ENCODE measurements at places on chromosomes 2 and 18.

- DNase-seq: no peak
Observed at GRCh38 chr2:42567806-42568400, 529 bp upstream of the MTA3 start.

GRCh38 chr2:172047566-172048507 lies 37.5 kb upstream of the DLX1 start:
- DNase-seq: no peak

GRCh38 chr2:144463266-144463665 lies 56.7 kb downstream of the ZEB2 start:
- DNase-seq: no peak

DNA sequence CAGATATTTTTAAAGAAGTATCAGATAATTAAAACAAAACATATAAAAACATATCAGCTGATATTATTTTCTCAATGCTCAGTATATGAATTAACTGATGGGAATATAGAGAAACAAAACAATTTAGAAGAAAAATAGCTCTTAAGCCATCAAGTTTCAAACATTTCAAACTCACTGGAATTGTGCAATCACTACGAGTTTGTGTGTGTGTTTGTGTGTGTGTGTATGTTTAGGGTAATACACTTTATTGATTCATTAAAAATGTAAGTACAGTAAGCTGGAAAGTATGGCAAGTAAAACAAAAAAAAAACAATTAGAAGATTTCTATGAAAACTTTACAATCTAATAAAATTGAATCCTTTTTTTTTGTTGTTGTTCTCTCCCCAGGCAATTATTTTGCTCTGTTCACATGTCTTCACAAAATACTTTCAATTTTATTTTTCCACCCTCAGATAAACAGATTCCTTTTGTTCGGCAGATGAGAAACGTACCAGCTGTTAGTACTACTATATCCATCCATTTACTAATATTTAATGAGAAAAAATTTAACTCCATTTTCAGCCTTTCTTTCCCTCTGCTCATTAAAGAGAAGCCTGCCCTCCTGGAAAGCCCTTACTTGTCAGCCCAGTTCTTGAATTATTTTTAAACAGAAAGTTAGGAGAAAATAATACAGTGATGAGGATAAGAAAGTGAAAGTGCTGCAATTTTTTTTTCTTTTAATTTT lies 87.6 kb downstream of the SLC8A1 start:
- no peak for DNase-seq

DNA sequence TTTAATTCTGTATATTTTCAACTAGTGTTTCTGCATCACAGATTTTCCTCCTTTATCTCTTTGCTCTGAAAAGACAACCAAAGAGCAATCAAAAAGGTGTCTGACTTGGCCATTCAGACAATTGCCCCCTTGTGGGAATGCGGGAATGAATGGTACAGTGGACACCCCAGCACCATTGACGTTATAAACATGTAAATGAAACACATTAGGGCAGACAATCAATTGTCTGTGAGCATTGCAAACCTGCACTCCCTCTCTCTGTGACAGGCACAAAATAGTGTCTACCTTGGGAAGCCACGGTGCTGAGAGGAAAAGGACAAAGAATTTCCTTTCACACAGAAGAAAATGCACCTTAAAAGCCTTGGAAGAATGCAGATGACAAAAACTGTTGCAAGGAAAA lies 8.0 kb downstream of the ZEB2 start:
- no peak for DNase-seq

DNA sequence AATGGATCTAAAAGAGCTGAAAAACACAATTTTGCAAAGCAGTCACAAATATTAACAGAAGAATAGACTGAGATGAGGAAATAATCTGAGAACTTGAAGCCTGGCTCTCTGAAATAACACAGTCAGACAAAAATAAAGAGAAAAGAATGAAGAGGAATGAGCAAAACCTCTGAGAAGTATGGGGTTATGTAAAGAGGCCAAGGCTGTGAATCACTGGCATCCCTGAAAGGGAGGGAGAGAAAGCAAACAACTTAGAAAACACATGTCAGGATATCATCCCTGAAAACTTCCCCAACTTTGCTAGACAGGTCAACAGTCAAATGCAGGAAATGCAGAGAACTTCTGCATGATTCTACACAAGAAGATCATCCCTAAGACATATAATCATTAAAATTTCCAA lies 73.5 kb upstream of the LHCGR start:
- DNase-seq: no peak

GRCh38 chr2:222892321-222892720 lies 31.5 kb downstream of the ACSL3 start:
- no peak for DNase-seq

DNA sequence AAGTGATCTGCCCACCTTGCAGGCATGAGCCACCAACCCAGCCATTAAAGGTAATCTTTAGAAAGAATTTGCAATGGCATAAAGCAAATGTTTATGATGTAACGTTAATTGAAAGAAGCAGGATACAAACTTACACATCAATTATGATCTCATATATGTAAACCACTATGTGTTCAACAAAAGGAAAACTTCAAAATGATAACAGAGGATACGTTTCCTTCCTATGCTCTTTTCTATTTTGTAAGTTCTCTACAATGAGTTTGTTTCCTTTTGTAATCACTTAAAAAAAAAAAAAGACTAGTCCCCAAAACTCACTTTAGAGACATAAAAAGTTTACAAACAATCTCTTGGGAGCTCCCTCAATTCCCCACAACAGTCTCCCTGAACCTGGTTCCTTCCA lies 1.4 kb downstream of the C2orf81 start:
- no peak for DNase-seq

DNA sequence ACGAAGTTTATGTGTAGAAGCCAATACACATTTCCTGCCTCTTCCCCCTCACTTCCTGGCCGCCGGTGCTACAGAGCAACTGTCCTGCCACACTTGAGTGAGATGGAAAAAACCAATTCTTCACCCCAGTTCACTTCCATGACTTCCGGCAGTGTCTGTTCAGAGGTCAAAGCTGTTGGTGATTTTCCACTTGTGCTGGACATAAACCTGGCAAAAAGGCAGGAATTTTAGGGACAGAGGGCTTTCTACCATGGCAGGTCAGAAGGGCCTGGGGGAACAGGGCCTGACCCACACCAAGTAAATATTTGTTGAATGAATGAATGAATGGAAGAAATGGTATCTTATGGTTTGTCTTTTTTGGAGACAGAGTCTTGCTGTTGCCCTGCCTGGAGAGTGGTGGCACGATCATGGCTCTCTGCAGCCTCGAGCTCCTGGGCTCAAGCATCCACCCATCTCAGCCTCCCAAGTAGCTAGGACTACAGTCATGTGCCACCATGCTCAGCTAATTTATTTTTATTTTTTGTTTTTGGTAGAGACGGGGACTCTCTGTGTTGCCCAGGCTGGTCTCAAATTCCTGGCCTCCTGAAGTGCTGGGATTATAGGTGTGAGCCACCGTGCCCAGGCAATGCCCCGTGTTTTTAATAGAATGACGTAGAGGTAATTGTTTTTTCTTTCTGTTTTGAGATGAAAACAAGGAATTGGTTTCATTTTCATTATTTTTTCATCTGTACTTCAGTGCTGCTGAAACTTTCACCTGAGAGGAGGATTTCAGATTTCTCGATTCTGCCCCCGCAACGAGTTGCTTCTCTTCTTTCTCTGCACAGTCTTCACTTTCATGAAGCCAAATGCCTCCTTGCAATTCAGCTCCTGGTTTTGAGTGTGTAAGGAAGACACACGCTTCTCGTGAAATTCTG lies 48.0 kb upstream of the LPIN2 start:
- DNase-seq: peak; percentile 24

DNA sequence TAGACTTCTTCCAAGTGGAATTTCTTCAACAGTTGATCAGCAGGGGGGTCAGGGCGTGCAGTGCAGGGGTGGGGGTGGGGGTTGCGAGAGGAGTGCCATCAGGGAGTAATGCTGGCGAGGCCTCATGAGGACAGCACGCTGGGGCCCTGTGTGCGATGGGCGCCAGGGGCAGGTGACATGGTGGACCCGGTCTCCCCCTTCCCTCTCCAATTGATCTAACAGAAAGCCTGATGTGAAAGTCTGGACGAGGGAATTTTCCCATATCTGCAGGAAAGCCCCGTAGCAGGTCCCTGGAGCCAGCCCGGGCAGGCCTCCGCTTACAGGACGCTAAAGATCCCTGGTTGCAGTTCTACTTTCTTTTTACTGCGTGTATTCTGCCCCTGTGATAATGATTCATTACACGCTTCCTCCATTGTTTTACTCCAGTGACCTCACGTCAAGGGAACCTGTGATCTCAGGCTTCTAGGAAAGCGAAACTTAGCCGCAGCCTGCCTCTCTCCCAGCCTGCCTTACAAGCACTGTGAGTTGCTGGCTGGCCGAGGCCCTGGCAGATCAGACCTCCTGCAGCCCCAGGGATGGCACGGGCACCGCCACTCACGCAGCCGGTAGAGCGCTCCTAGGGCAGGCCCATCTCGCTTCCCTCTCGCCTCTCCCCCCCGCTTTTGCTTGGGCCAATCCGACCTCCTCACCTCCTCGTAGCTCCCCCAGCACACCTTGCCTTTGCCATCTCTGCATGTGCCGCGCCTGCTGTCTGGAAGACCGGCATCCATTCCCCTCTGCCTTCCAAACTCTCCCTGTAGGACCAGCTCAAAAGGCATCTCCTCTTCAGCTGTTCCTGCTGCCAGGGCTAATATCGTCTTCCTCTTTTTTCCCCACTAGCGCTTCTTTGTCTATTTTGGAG lies 19.2 kb downstream of the NEURL3 start:
- DNase-seq: peak; percentile 81

DNA sequence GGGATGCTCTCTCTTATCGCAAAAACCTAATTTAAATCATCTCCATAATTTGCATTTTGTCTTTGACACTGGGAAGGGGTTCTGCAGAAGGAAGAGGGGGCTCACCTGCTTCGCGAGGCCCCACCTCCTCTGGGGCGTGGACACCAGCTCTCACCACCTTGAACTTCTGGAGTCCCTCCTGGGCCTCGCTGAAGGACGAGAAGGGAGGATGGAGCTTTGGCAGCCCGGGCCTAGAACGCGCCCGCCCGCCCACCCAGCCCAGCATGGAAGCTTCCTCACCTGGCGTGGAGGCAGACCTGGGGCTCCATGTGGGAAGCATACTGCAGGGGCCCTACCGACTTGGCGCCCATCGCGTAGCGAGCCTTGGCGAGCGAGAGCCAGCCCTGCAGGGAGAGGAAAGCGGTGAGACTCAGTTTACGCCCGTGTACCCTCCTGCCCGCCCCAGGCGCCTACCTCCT lies 1.1 kb upstream of the IMP4 start:
- DNase-seq: no peak

DNA sequence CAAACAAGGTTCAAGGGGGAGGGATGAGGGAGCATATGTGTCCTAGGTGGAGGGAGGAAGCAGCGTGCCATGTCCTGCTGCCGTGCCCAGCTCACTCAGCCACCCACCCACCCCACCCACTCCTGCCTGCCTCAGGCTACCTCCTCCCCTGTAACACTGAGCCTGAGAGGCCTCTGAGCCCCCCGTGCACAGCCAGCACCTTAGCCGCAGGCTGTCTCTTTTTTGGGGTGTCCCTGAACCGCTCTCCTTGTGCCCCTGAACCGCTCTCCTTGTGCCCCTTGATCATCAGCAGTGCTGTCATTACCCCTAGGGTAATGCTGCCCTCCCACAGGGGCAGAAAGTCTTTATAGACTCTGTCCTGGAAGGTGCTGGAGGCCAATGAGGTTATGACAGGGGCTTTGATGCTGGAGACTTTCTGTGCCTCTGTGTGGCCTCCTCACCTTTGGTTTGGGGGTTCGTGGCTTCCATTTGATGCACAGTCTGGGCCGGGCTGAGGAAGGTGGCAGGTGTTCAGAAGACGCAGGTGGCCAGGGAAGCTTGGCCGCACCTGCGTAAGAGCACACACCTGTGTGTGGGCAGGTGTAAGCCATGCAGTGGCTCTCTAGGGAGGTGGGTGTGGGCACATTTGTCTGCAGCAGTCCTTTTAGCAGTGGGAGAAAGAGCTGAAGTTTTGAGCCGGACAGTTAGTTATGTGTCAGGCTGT lies 140.0 kb downstream of the SEPTIN10 start:
- no peak for DNase-seq

DNA sequence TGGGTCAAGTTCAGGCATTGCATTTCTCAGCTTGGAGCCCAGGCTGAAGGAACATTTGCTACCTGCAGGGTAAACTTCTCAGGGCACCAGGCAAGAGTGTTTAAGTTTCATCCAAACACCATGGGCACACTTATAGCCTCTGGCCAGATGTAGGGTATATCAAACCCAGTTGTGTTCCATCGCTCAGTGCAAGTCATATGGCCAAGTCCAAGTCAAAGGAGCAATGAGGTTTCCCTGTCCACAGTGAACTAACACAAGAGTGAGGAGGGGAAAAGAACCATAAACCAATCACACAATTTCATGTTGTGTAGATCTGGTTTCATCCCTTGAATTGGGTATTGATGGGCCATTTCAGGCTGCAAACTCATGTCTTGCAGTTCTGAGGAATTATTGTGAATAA lies 107.2 kb downstream of the SOX11 start:
- no peak for DNase-seq

DNA sequence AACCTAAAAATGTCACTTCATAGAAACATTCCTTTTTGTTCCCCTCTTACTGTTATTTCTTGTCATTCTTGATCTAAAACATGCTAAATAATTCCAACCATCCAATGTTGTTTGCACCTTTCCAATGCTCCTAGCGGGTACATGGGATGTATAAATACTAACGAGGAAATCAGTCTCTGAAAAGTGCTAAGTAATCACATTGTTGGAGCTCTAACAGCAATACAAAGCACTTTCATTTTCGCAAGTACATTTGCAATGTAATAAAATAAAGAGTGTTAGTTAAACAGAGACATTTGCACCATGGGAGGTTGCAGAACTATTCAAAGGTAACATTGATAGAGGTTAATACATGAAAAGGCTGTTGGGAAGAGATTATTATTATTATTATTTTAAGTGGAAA lies 286.2 kb upstream of the ACVR2A start:
- DNase-seq: no peak

DNA sequence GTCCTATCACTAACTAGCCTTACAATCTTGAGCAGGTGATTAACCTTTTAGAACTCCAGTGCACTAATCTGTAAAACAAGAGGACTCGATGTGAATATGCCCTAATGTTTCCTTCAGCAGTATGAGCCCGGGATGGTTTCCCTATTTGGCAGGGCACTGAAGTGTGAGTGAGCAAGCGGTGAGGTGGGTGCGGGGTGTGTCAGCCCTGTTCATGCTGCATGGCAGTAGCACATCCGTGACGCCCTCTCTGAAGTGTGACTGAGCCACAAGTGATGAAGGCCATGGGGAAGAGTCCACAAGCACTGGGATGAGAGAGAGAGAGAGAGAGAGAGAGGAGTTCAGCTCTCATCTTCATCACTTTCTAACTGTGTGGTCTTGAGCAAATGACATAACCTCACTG lies 168.7 kb downstream of the SETBP1 start:
- DNase-seq: no peak

- DNase-seq: no peak
Observed at GRCh38 chr2:220041447-220041846, 414.0 kb downstream of the SLC4A3 start.

- DNase-seq: no peak
Observed at GRCh38 chr2:205405752-205406151, 276.5 kb upstream of the NRP2 start.

GRCh38 chr2:200320991-200321390 lies 14.5 kb downstream of the SPATS2L start:
- DNase-seq: no peak

GRCh38 chr2:75513616-75514170 lies 47.0 kb downstream of the EVA1A start:
- no peak for DNase-seq

- DNase-seq: no peak
Observed at GRCh38 chr2:123839326-123839725, 185.8 kb upstream of the CNTNAP5 start.
